ENCODE measurements at places on chromosomes 1 and 21.

GRCh38 chr1:245091818-245092637 is 62.8 kb upstream of the KIF26B start:
- DNase-seq: peak; percentile 53

DNA sequence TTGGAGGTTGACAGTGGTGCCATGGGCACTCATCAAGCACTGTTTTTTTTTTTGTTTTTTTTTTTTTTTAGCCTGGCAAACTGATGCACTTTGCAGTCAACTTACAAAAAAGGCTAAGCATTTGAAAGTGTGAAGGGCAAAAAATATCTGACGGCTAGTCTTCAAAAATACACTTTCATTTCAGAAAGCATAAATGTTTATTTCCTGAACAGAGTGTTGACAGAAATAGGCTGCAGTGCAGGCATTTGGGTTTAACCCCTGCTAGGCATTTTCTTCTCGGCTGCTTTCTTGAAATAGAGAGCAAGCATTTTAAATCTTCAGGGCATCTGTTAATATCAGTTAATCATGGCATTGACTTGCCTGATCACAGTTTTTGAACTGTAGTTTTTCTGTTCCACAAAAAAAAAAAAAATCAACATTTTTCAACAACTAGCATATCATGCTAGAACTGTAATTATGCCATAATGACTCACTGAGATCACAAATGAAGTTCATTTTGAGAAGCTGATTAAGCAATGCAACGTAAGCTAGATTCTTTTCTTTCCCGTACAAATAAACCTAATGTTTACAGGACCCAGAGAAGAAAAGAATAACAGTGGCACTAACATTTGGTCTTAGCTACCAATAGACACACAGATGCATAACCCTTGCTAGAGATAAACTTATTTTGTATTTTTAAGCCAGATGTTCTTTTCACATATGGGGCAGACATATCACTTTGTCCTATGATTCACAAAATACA is 100.4 kb upstream of the USH2A start:
- no peak for DNase-seq

DNA sequence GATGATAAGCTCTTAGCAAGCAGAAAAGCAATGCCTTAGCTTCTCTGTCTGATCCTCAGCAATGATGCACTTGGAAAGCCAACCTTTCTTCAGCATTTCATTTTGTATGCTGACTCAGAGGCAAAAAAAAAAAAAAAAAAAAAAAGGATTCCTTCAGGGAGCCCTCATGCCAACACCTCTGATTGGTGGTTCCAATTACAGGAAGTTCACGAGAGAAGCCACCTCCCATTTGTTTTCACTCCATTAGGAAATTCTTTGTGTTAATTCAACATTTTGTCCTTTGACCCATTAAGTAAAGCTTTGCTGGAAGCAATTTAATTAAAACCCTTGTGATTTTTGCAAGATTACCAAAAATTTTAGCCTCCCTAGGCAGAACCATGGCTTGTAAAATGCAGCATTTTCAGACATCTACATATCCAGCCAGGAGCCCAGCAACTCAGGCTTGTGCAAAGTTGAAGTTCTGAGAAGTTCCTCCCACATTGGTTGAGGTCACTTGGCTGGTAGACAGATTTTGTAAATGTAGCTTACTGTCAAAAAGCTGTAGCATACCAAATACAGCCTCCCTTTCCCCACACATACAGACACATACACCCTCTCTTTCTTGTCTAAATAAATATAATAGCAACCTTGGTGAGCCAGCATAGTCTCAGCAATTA is 27.1 kb upstream of the VTCN1 start:
- DNase-seq: no peak

- DNase-seq: no peak
Measured at GRCh38 chr1:86708920-86709319, 4.5 kb downstream of the SH3GLB1 start.

- DNase-seq: no peak
Measured at GRCh38 chr1:99457381-99458165, 188.3 kb upstream of the PALMD start.

DNA sequence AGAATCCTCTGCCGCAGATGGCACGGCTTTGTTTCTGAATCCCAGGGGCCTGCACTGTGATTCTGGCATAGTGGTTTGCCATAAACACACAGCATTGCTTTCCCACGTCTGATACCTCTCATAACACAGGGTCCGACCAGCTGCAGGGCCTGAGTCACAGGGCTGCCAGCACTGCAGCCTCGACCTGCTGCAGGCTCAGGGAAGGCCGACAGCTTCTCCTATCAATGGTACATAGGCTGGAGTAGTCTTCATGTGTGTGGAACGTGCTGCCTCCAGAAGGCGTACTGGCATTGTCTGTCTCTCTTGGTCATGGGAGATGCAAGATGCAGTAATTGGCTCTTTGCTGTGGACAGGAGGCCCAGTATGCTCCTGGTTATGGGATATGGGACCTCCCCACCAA is 53.5 kb upstream of the PDE9A start:
- no peak for DNase-seq

GRCh38 chr1:230266456-230266855 is 159.7 kb downstream of the PGBD5 start:
- DNase-seq: no peak

DNA sequence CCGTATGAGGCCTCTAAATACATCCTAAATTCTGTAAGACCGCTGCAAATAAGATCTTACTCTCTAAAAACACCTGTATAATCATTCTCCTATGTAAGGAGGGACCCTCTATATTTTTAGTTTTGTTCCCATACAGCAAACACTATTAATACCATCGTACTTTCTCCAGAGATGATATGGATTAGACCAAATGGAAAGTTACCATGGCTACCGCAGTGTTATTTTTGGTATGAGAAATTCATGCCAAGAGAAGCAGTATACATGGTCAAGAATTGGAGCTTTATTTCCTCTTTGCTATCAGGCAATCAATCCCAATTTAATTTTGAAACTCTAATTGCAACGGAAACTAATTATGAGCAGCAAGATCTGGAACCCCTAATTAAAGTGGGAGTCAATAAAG is 70.0 kb downstream of the BCAR3 start:
- DNase-seq: no peak

DNA sequence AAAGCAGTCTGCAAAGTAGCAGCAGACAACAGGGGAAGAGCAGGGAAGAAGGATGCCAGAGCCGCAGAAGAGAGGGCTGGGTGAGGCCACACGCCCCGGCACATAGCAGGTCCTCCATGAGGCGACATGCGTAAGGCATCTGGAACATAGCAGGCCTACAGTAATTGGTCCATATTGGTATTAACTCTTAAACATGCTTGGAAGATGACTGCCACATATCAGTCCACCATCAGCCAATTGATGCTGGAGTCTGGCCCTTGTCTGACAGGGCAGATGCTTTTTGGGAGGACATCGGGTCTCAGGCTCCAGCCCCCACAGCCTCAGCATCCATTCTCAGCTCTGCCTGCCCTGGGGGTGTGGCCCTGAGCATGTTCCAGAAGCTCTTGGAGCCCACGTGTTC is 93.7 kb downstream of the TAS1R2 start:
- DNase-seq: no peak

- no peak for DNase-seq
Measured at GRCh38 chr1:176809292-176809691, 346.3 kb downstream of the PAPPA2 start.

DNA sequence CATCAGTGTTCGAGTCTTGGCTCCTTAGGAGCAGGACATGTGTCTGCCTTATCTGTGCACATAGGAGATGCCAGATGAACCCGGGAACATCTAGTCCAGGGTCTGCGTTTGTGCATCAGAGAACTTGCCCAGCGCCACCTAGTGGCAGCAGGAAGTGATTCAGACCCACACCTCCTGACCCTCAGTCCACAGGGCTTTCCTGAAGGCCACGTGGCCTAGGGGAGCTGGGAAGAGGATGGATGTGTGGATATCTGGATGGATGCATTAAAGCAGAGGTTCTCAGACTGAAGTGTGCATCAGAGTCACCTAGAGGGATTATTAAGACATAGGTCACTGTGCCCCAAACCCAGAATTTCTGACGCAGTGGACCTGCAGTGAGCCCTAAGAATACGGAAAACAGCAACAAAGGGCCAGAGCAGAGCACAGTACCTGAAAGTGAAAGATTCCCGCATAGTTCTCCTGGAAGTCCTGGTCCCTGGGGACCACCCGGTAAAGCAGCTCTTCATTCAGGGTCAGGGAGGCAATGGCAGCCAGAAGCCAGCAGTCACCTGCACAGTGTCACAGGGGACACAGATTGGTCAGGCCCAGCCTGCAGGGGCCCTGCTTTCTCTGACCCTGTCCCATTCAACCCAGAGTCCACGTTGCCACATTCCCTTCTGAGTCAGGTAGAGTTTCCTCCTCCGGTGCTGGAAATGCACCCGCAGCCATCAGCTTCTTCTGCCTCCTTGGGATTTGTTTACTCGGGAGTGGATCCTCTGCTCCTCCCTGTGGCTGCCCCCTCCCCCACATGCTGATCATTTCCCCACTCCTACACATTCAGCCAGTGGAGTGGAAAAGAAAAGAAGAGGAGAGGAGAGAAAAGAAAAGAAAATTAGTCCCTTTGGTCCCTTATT is 37.0 kb downstream of the CAPN8 start:
- DNase-seq: peak; percentile 61

DNA sequence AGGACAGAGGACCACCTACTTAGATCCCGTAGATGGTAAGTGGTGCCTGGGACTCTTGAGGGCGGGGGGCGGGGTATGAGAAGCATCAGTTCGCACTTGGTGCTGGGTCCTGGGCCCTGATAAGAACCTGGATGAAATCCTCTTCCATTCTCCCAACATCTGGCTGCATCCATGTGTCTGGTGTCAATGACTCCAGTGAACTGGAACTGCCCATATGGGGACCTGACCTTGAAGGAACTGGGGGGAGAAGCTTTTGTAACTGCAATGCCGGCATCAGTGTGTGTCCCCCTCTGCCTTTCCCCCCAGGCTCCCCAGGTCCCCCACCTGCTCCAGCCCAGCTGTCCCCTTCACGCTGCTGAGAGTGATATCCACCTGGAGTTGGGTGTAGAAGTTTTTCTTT is 49.7 kb upstream of the EPB41 start:
- DNase-seq: no peak

DNA sequence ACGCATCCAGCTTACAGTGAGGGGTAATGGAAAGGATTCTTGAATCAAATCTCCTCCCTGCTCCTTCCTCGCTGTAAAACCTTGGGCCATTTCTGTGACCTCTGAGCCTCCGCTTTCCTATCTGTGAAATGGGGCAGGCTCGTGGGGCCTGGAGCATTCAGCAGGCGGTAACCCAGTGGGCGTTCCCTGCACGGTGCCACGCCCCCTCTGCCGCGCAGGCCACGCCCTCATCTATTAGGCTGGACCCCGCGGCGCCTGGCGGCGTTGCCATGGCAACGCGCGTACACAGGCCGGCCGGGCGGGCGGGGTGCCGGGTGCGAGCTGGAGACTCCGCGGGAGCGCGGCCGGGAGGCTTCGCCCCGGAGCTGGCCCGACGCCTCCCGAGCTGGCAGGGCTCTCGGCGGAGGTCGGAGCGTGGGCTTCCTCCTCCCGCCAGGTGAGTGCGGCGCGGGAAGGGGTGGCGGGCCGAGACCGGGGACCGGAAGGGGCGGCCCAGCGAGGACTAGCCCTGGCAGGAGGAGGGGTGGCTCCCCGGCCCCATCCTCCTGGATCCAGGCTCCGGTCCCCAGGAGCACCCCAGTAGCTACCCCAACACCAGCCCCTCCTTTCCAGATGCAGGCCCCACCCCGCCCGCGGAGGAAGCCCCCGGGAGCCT is at the start of gene FHAD1:
Gene FHAD1, plus strand, starts transcription at position 264 of the 655 bp plus-strand sequence. CDS start 4,562 bp downstream, outside the sequence.
- peak; percentile 84 for DNase-seq

DNA sequence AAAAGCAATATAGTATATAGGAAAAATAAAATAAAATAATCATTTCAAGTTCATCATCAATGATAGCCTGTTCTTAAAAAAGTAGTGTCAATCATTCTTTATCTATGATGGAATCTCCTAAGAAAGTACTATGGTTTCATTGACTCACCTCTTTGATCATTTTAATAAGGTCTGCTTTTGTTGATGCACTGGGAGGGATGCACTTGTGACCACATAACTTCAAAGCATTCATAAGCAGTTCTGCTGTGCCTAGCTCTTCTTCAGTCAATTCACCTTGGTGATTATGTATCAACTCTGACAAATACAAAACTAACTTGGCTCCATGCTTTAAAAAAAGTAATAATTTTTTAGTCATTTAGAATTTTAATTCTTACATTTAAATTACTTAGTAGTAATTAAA is 84.8 kb upstream of the GNG4 start:
- no peak for DNase-seq
